ENCODE measurements at places on chromosomes 2 and 18. TPM values are rescaled to one million over a fixed set of nuclear protein-coding genes. Genes with fewer than 3 reads are reported as not detected.

GRCh38 chr2:52288596-52288995 is 1256.7 kb upstream of the NRXN1 start:
- no peak for DNase-seq

SKOR2 gene
- not detected for total RNA-seq

CAPN14 gene
- total RNA-seq, result 0.07 TPM

DNA sequence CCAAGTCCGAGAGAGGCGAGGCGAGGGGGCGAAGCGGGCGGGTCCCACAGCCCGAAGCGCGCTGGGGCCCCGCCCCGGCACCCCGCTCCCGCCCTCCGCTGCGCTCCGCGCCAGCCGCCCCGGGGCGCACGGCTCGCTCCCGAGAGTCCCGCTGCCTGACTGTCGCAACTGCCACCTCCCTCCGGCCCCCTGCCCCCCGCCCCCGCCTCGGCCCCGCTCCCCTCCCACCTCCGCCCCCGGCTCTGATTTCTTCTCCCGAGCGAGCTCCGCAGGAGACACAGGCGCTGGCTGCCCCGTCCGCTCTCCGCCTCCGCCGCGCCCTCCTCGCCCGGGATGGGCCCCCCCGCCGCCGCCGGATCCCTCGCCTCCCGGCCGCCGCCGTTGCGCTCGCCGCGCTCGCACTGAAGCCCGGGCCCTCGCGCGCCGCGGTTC is at the start of gene WNT6:
Gene WNT6 (plus strand): TSS at position 250 of the 432 bp plus-strand sequence. CDS start 233 bp downstream, outside the sequence.
- DNase-seq, result no peak

DNA sequence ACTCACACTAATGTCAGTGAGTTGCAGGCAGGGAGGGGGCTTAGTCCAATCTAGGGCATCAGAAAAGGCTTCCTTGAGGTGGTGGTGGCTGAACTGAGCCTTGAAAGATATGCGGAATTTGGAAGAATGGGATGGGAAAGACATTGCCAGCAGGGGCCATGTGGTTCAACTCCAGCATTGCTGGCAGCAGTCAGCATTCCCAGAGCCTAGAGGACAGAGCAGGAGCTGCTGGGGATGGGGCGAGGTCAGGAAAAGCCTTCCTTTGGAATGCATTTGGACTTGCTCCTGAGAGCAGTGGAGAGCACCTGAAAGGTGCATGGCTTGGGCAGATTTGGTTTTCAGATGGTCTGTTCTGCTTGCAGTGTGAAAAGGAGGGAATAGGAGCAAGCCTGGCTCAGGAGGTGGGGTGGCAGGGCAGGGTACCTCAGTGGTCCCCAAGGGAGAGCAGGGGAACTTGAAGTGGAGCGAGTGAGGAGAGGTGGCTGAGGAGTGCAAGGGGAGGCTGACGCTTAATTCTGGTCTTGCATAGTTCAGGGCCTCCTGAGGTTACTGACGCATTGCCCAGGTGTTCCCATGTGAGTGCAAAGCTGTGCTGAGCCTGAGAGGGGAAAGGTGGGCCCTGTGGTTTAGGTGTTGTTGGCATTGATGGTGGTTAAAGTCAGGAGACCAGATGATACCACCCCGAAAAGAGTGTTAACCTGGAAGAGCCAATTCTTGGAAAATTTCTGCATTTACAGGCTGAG is 112.1 kb upstream of the MGAT5 start:
- DNase-seq, result no peak

- no peak for DNase-seq
Measured at GRCh38 chr2:159119652-159120257, 151.3 kb downstream of the TANC1 start.

DNA sequence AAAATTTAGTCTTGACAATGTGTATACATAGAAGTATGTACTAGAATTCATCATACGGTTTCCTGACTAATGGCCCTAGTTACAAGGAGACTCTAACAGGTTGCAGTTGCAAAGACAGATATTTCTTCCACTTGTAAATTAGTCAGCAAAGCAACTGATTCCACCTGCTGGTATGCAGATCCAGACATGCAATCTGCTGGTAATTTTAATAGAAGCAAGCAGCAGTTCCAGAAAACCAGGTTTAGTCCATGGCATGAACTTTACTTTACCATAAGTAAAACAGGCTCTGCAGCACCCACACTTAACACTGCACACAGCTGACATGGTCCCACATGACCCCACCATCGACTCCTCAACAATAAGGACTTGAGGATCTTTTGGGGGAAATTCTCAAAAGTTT is 110.9 kb upstream of the SP3 start:
- no peak for DNase-seq

DNA sequence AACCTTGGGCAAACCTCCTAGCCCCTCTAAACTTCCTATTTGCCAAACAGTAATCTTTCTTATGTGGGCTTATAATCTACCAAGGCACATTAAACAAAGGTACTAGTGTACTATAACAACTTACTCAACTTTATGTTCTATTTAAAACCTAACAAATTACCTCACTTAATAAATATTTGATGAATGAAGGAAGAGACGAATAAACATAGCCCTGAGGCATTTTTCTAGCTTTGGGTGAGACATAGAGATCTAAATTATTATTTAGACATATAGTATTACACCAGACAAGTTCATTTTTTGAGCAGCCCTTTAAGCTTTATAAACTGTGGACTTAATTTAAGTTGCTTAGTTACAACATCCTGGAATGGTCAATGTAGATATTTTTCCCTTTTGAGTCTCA is 104.6 kb downstream of the UNC80 start:
- no peak for DNase-seq

GRCh38 chr18:8264861-8265411 is 344.3 kb upstream of the RAB12 start:
- no peak for DNase-seq

RAB27B gene
- 0.13 TPM for total RNA-seq

GRCh38 chr2:140473851-140474250 is 1657.0 kb downstream of the LRP1B start:
- no peak for DNase-seq

- no peak for DNase-seq
Measured at GRCh38 chr2:26884486-26884885, 36.6 kb downstream of the DPYSL5 start.

ANKRD62 gene
- total RNA-seq, result not detected

GRCh38 chr2:42248846-42249245 is 79.7 kb downstream of the EML4 start:
- no peak for DNase-seq

DNA sequence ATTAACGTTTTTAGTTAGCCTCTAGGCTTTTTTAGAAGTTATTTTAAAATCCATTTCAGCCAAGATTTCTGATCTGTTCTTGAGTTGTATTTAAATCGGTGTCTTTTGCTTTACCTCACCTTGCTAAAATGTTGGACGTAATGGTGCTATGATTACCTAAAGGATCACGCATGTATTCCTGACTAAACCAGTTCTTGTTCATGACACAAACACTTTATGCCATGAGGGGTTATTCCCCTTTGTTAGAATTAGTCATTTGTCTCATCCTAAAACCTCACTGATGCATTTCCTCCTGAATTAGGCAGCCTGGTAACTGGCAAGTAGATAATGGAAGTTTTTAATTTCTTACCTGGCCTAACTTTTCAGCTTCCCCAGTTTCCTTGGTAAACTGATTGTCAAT is 185.4 kb upstream of the TANK start:
- no peak for DNase-seq

RGPD3 gene
- 0.20 TPM for total RNA-seq

DNA sequence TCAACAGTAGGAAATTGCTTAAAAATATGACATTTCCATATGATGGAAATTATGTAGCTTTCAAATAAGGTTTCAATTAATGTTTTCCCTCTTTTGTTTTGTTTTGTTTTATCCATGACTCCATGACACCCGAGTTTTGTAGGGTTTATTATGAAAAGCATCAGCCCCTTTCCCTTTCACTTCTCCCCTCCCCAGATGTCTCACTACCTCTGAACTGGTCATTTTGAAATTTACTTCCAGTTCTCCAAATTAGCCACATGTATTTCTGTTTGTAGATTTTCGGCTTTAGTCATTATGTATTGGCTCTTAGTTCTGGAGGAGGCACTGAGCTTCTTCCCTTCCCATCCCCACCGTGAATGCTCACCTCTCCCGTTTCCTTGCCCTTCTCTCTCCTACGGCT is 18.6 kb upstream of the VPS4B start:
- DNase-seq, result no peak

KCNJ3 gene
- total RNA-seq, result not detected

SEPTIN10 gene
- total RNA-seq, result 104 TPM

- DNase-seq, result no peak
Measured at GRCh38 chr2:109435901-109436598, 177.7 kb downstream of the SEPTIN10 start.

GRCh38 chr2:68371581-68371980 is 6.5 kb downstream of the PLEK start:
- no peak for DNase-seq

TNFAIP6 gene
- not detected for total RNA-seq

IL36B gene
- total RNA-seq, result not detected

- no peak for DNase-seq
Measured at GRCh38 chr2:5592916-5593315, 99.3 kb upstream of the SOX11 start.

GRCh38 chr18:58194028-58194427 is 150.0 kb downstream of the NEDD4L start:
- no peak for DNase-seq

- no peak for DNase-seq
Measured at GRCh38 chr2:30145826-30146336, 926 bp upstream of the YPEL5 start.

ERFE gene
- total RNA-seq, result 0.53 TPM

GRCh38 chr2:59935005-59935404 is 618.4 kb downstream of the BCL11A start:
- DNase-seq, result no peak

- no peak for DNase-seq
Measured at GRCh38 chr2:18123577-18123976, 245.1 kb downstream of the KCNS3 start.

GPBAR1 gene
- total RNA-seq, result 0.07 TPM

- DNase-seq, result no peak
Measured at GRCh38 chr2:149585166-149585885, 2.2 kb downstream of the MMADHC start.

SPOPL gene
- total RNA-seq, result 17.5 TPM

MYO7B gene
- total RNA-seq, result 1.5 TPM

- DNase-seq, result no peak
Measured at GRCh38 chr2:203936535-203936934, at the start of gene ICOS. ICOS (plus strand) TSS chr2:203936763; CDS start chr2:203936815, 52 bp downstream.

ACADL gene
- total RNA-seq, result not detected

DNA sequence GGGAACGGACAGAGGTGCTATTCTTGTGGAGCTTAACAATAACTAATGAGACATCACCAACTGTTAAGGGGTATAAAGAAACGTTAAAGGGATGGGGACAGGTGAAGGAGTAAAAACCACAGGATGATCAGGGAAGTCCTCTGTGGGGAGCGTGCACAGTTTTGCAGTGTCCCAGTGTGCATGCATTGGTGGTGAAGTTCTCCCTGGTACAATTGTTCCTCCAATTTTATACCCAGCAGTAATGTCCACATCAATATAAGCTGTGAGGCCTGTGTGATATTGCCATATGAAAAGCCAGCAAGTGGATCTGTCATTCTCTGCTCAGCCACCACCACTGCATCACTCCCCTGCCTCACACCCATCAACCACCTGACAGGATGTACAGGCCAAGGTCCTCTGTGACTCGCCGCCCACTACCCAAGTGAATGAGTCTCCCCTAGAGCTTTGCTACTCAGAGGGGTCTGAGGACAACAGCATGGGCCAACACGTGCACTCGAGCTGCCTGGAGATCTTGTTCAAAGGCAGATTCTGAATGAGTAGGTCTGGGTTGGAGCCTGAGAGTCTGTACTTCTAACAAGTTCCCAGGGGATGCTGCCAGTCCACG is 4.6 kb downstream of the MLPH start:
- DNase-seq, result no peak

DNA sequence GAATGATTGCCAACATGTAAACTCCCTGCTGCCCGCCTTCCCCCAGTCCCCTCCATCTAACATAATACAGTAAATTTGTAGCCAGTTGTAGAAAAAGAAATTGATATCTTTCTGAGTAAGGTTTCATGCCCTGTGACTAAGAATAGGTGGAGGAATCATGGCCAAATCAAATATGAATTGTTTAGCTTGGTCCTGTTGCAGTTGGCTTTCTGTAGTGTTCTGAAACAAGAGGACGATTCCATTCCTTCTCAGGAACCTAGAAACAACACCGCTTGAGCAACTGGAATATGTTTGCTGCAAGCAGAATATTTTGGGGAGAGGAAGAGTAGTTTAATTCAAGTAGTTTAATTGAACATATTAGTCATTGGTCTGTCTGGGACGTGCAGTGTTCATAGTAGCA is 7.0 kb upstream of the DRC1 start:
- no peak for DNase-seq

KCNG3 gene
- total RNA-seq, result not detected

DNA sequence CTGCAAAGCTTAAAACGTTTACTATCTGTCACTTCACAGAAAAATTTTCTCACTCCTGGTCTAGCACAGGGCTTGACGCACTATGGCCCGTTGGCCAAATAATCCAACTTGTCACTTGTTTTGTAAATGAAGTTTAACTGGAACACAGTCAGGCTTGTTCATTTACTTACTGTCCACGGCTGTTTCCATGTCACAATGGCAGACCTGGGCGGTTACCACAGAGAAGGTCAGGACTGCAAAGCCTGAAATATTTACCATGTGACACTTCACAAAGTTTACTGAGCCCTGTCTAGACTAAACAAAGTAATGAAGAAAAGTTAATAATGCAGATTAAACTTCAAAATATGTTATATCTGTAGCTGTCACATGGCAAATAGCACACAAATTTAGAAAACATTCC is 273.0 kb upstream of the GYPC start:
- DNase-seq, result no peak
